ENCODE measurements at places on chromosomes 5 and 9.

DNA sequence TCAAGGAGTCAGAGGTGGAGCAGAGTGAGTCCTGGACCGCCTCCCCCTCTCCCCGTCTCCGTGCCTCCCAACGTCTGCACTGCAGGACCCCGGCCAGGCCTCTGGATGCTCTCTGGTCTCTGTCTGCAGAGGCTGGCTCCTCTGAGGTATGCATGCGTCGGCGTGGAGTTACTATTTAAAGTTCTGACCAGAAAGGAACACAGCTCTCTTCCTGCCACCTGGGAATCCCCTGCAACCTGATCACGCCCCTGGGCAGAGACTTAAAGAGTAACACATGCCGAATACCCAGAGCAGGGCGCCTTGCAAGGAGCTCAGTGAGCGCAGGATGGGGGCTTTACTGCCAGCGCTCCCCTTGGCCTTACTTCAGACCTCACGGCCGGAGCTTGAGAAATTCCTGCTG is 16.0 kb downstream of the ANXA6 start:
- DNase-seq = no peak

- no peak for DNase-seq
Observed at GRCh38 chr9:82148901-82149461, 160.4 kb downstream of the SPATA31D1 start.

- no peak for DNase-seq
Observed at GRCh38 chr5:53934151-53934820, 373.8 kb downstream of the NDUFS4 start.

GRCh38 chr5:29001666-29002065 is 1963.3 kb upstream of the CDH9 start:
- DNase-seq = no peak

GRCh38 chr5:14063138-14063537 is 80.0 kb upstream of the TRIO start:
- DNase-seq = no peak

DNA sequence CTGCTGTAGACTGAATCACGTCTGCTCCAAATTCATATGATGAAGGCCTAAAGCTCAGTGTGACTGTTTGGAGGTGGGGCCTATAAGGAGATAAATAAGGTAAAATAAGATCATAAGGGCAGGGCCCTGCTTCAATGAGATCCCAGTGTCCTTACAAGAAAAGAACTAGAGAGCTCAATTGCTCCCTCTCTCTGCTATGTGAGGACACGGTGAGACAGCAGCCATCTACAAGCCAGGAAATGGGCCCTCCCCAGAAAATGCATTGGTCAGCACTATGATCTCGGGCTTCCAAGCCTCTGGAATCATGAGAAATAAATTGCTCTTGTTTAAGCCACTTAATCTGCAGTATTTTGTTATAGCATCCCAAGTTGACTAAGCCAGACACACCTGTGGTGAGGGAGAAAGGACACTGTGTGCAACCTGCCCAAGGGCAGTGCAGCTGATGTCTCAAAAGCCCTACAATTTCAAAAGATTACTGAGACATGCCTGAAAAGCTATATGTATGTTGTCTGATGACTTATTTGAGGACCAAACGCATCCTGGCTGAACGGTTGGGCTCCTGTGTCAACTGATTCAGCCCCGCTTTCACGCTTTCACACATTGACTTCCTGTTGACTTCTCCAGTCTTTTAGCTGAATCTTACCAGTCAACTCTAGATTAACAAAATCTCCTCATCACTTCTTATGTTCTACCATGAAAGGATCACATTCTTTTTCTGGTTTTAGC is 13.2 kb downstream of the GZMK start:
- DNase-seq = peak; percentile 60

- no peak for DNase-seq
Observed at GRCh38 chr5:7849681-7850394, 1.1 kb downstream of the CFAP90 start.

DNA sequence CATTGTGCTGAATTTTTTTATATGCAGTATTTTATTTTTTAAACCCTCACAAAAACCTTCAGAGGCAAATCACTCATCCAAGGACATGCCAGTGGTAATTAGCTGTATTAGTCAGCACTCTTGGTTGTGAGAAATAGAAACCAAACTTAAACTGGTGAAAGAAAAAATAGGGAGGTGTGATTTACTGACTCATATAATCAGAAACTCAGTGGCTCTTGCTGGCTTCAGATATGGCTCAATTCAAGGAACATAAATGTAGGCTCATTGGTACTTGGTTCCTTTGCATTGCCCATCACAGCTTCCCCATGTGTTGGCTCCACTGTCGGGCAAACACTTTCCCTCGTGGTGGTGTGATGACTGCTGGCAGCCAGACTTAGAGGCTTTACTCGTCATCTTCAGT is 497.2 kb downstream of the MAT2B start:
- DNase-seq = no peak

- DNase-seq = no peak
Observed at GRCh38 chr5:131021646-131022045, 143.4 kb downstream of the HINT1 start.

- no peak for DNase-seq
Observed at GRCh38 chr5:130708754-130709153, 456.3 kb downstream of the HINT1 start.

DNA sequence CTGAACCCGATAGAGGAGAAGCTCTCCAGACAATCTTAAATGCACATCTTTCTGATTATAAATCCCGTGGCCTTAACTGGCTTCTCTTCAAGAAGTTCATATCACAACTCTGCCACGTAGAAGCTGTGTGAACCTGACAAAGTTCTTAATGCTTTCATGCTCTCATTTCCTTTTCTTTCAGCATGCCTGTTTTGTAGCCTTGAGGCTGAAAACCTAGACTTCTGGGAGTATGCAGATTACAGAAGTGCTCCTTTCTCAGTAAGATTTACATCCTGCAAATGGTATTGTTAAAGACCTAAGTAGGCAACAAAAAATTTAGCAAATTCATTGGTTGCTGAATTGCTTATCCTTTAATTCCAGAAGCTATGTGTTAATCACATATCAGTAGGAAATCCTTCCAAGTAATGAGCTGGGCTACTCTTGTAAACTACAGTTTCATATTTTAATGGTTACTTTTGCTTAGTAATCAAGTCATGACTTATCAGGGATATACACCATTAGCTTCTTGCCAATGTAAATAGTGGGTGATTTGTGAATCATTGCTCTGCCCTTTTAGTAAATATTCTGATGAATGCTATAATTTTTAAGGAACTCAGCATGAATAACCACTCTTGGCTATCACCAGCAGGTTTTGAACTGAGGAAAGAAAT is 334.7 kb downstream of the FBXL7 start:
- no peak for DNase-seq

GRCh38 chr9:93141771-93142483 is 7.9 kb upstream of the NINJ1 start:
- no peak for DNase-seq

GRCh38 chr5:61004448-61004847 is 59.4 kb downstream of the NDUFAF2 start:
- DNase-seq = no peak

GRCh38 chr5:108003178-108003577 is 332.4 kb upstream of the EFNA5 start:
- DNase-seq = no peak

- DNase-seq = no peak
Observed at GRCh38 chr9:132074736-132075135, 4.9 kb downstream of the MED27 start.

DNA sequence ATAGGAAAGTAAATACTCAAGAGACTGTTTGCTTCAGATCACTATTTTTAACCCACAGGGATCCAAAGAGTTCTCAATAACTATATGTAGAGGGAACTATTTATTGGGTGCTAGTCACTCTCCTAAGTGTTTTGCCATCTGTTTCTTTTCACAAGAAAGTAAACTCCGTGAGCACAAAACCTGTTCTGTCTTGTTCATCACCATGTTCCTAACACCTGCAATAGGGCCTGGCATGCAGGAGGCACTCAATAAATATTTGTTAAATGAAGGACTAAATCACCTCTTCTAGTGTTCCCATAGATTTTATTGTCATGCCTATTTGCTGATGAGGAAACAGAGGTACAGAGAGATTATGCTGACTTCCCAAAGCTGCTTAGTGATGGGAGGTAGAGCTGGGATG is 118.2 kb downstream of the VCAN start:
- no peak for DNase-seq

DNA sequence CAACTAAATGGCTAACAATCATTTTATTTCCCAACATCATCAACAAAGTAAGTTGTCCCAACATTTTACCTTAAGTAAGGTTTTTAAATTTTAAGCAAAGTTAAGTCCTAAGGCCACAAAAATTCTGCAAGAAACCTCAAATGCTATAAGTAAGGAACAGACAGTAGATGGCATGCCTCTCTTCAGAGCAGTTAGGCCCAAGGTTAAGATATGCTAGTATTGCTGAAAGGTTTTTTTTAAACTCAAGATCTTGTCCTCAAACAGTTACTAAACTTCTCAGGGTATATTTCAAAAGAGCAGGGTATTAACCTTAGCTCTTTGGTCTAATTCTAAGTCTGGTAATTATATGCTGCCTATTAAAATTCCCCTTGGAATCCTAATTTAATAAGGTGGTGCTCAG is 35.1 kb downstream of the PJA2 start:
- DNase-seq = no peak

DNA sequence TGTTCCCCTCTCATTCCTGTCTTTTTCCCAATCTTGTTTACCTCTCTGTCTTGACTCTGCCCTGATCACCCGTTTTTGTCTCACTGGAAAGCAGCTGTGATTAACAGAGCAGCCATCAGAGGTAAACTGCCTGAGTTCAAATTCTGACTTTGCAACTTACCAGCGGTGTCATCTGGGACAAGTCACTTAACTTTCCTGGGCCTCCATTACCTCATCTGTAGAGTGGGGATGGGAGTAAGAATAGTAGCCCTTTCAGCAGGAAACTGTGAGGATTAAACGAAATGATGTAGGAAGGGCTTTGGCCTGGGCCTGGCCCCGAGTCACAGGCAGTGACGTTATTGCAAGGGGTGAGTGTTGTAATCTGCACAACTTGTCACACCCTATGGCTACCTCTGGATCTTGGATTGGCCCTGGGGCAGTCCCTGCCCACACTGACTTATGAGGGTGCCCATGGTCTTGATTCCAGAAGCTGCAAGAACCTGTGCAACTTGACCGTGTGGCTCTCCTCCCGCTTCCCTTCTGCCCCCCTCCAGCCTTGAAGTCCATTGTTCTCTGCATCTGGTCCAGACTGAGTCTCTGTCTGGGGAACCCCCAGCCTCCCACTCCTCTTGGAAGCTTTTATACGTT is 657 bp upstream of the PCDH12 start:
- DNase-seq = no peak

DNA sequence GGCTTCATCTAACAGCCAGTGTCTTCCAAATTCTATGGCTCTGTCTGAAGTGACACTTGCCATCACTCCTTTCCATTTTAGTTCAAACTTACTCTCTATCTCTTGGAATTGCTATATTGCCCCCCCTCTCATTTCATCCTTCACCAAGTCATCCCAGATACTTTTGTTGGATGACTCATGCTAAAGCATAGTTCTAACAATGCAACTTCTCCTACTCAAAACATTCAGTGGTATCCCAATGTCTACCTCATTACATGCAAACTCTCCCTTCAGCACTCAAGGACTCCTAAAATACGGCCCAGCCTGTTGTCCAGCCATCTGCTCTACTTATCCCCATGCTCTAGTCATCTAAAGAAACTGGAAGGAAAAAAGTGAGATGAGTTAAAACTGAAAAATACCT is 171.6 kb downstream of the RASEF start:
- no peak for DNase-seq

DNA sequence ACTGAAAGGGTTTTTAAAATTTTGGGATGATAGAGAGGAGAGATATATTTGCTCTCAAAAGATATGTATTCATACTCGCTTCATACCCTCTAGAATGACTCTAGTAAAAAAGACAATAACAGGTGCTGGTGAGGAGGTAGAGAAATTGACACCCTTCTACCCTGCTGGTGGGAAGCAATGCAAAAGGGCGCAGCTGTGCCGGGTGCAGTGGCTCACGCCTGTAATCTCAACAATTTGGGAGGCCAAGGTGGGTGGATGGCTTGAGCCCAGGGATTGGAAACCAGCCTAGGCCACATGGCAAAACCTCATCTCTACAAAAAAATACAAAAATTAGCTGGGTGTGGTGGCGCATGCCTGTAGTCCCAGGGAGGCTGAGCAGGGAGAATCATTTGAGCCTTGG is 33.9 kb upstream of the NXNL2 start:
- DNase-seq = no peak

DNA sequence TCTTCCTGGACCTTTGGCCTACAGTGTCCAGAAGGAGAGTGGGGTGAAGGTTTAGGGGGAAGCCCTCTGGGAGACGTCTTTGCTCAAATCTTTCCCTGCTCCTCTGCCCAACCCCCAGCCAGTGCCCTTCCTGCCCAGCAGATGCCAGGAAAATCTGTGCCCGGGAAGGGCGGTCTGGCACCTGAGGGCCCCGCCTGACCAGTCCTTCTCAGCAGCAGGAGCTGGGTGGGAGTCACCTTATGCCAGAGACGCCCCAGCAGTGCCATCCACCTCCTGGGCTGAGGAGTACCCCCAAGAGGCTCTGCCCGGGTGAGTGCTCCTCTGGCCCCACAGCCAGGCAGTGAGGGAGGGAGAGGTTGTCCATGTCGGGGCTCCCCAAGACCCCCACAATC is 14.9 kb upstream of the CERCAM start:
- DNase-seq = no peak

DNA sequence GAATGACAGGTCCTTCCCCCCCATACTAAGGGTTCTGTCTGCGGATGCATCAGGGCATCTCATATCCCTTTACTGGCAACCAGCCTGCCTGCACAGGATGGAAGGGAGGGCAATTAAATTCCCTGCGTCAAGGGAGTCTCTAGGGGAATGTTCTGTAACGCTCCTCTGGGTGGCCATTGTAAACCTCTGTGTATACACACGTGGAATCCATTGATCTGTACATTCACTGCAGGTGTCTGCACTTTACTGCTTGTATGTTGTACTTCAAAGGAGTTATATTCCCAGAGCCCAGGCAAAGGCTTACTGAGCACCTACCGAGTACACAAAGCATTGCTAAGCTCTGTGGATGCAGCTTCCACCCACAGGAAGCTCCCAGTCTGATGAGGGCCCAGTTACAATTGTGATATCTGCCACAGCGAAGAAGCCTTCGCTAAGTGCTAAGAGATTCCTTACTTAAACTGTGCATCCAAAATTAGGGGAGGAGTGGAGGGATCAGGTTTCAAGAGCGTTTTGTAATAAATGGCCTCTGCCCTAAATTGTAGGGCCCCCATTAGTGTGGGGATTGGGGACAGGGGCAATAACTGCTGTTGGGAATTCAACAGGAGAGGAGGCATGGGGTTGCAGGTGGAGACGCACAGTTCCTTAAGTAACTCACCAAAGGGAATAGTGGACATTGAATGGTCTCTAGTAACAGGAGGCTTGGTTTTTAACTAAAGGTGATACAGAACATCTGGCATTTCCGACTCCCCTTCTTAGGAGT is 1.5 kb upstream of the RETREG1 start:
- DNase-seq = no peak

DNA sequence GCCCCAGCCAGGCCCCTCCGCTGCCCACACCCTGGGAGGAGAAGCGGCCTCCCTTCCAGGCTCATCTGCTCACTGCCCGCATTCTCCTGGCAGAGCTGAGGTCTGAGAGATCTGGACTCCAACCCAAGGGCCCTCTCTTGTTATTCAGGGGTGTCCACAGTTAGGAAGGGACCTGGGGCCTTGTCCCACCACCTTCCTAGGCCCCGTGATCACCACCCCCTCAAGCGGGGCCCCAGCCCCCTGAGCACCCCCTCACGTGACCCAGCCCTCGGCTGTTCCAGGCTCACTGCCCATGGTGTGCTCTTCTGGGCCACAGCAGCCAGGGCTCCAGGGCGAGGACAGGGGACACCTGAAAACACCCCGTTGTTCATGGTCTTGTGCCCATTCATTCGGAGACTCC is 48.7 kb downstream of the NEURL1B start:
- no peak for DNase-seq

All from activated CD4-positive, alpha-beta T cell treated with anti-CD3 and anti-CD28 coated beads, Interleukin-2, amount 50 U/mL, for 24 hours (primary cell).